ENCODE measurements at places on chromosomes 12 and 14. TPM values are rescaled to one million over a fixed set of nuclear protein-coding genes. Genes with fewer than 3 reads are reported as not detected.

Gene GAS2L3
- 23.5 TPM for total RNA-seq

Gene FOXN3
- total RNA-seq: 46.8 TPM

Gene CCDC177
- not detected for total RNA-seq

Gene P2RX4
- 123 TPM for total RNA-seq

Gene DAO
- total RNA-seq: 2.4 TPM

Gene KIAA0586
- total RNA-seq: 17.4 TPM

Gene GOLGA3
- total RNA-seq: 70.3 TPM

Gene CEP128
- 4.4 TPM for total RNA-seq

Gene ADAM21
- total RNA-seq: not detected

Gene ADCK1
- total RNA-seq: 7.4 TPM

Gene NKX2-8
- total RNA-seq: not detected

Gene ETNK1
- total RNA-seq: 82.4 TPM

Gene BICDL1
- 11.1 TPM for total RNA-seq

Gene SIX4
- 0.15 TPM for total RNA-seq

Gene SLC10A1
- not detected for total RNA-seq

Gene YBX3
- total RNA-seq: 166 TPM

Gene ZFP36L1
- 123 TPM for total RNA-seq

Gene RHOJ
- 7.6 TPM for total RNA-seq

Gene KRT81
- total RNA-seq: 0.77 TPM

Gene PLD4
- total RNA-seq: 1.2 TPM

Gene GSG1
- not detected for total RNA-seq

Gene CATSPERB
- 2.9 TPM for total RNA-seq

Gene RPGRIP1
- 0.40 TPM for total RNA-seq

Gene DPPA3
- total RNA-seq: not detected

Gene CHPT1
- total RNA-seq: 108 TPM

Gene CCDC175
- total RNA-seq: 0.27 TPM

Gene INTS13
- total RNA-seq: 15.8 TPM

Gene MGP
- 180 TPM for total RNA-seq

Gene OTX2
- not detected for total RNA-seq

Gene NYNRIN
- 26.7 TPM for total RNA-seq

Gene RNU4-1
- total RNA-seq: 3,531 TPM

Gene CLEC2A
- total RNA-seq: not detected

Gene GPR68
- 0.37 TPM for total RNA-seq

Gene FAIM2
- total RNA-seq: 2.8 TPM

Gene TAMALIN
- 5.0 TPM for total RNA-seq

Data from colonic mucosa (tissue), 4 donors.